Kasumi-1 (cell line): ENCODE measurements at places on chromosomes 1 and 21.

GRCh38 chr1:59233444-59233843 lies 63.5 kb upstream of the FGGY start:
- no peak for DNase-seq

GRCh38 chr1:230176326-230176725 lies 109.3 kb downstream of the GALNT2 start:
- DNase-seq, result no peak

GRCh38 chr1:46393510-46393909 lies 607 bp upstream of the FAAH start:
- DNase-seq, result no peak

- no peak for DNase-seq
These were observed 4.3 kb downstream of the OR2C3 start for GRCh38 chr1:247531937-247532336.

GRCh38 chr1:244881552-244882280 lies 17.4 kb upstream of the HNRNPU start:
- DNase-seq, result no peak

GRCh38 chr21:36155603-36156338 lies 853 bp upstream of the DOP1B start:
- DNase-seq, result no peak

DNA sequence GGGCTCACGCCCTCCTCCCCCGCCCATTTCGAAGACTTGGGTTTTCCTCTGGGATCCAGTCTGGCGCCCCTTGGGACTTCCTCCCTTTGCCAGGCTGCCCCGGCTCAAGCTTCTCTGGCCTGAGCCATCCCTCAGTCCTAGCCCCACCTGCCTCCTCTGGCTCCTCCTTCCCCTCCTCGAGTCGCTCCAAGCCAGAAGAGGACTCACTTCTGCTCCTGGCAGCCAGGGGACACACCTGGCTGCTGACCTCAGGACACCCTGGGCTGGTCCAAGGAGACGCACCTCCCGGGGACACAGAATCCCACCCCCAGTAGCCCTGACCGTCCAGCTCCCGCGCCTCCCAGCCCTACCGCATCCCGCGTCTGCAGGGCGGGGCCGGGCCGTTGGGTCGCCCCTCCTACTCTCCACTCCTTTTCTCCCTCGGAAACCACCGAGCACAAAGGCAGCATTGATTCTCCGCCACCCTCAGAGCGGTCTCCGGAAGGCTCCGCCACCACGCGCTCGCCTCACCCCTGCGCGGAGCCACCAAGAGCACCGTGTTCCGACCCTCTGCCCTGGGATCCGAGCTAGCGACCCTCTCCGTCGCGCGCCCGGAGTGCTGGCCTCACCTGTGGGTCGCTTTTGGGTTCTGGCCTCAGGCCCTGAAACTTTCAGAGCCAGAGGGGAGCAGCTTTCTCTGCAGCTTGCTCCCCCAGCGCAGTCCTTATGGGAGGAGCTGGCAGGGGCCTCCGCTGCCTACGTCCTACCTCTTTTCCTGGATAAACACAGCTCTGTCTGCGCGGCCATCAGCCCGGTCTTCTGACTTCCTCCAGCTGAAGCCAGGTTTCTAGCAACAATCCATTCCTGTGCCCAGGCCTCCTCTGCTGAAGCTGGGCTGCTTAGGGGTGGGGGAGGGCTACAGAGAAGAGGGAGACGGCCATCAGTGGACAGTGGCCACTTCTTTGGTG lies at the start of gene C2CD4D:
Gene C2CD4D, minus strand, starts transcription at position 364 of the 947 bp plus-strand sequence. CDS start 831 bp downstream, outside the sequence.
- no peak for DNase-seq

- no peak for DNase-seq
These were observed 57.7 kb upstream of the NUF2 start for GRCh38 chr1:163263818-163264655.

- no peak for DNase-seq
These were observed 1114.2 kb downstream of the PLA2G4A start for GRCh38 chr1:187942986-187943385.

- no peak for DNase-seq
These were observed 16.0 kb downstream of the RRP1 start for GRCh38 chr21:43805275-43805800.

GRCh38 chr1:11541956-11542355 lies 63.0 kb downstream of the DISP3 start:
- no peak for DNase-seq

DNA sequence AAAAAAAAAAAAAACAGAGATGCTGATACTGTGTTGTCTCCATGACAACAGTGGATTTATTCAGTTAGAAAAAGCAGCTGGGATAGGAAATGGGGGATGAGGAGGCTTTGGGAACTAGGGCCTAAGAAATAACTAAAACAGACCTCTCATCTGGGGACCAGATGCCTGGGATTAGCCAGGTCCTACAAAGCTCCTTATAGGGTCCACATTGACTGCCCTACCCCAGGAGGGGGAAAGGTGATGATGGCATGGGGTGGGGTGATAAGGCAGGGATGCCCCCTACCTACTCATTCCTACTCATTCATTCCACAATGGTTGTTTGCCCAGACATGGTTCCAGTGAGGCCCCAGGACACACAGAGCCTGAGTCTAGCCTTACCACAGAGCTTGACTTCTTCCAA lies 131.2 kb downstream of the PLXNA2 start:
- DNase-seq, result no peak

DNA sequence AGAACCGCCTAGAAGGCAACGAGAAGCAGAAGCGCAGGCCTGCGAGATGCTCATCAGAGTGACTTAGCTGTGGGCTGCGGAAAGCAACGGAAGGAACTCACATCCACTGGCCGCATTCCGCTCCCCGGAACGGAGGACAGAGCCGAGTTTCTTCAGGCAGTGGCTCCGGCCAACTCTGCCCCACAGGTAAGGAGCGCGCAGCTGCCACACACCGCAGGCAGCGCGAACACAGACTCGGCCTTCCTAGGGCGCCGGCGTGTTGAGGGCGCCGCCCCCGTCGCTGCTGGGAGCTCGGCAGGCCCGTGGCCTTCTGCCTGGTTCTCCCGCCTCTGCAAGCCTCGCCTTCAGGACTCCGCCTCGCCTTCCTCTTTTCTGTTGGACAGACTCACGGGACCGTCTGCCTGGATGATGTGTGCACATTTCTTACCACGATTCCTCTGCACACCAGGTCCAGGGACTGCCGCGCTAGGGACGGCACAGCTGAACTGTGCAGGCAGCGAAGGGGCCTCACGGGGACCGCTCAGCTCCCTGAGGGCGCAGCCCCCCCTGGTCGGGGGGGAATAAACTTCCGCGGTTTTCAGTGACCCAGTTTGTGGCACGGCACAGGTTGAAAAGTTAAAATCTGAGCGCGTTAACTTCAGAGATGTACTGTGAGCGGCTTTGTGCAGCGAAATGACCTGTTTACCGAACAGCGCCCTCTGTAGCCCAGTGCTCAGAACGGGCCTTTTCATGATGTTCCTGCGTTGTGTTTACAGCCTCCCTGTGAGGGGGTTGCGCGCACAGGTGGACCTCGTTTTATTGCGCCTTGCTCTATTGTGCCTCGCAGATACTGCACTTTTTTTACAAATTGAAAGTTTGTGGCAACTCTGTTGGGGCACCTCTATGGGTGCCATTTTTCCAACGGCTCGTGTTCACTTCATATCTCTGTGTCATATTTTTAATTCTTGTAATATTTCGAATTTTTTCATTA lies 15.8 kb downstream of the TCP10L start:
- DNase-seq, result peak; percentile 85

- no peak for DNase-seq
These were observed 38.5 kb upstream of the PSEN2 start for GRCh38 chr1:226831953-226832352.

DNA sequence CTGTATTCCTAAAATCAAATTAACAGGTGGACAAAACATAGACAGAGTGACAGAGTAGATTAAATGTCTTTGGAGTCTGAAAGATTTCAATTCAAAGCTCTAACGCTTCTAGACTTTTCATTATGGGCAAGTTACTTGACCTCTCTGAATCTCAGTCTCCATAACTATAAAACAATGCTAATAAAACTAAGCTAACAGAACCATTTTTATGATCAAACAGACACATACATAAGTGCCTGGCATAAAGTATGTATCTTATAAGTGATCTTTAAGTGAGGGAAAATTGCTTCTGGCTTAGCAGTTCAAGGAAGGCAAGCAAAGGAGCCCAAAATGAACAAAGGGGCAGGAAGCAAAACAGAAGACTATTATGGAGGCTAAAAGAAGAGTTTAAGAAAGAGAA lies 216.8 kb upstream of the TNR start:
- DNase-seq, result no peak

- no peak for DNase-seq
These were observed 33.6 kb upstream of the GNG5 start for GRCh38 chr1:84539972-84540371.

DNA sequence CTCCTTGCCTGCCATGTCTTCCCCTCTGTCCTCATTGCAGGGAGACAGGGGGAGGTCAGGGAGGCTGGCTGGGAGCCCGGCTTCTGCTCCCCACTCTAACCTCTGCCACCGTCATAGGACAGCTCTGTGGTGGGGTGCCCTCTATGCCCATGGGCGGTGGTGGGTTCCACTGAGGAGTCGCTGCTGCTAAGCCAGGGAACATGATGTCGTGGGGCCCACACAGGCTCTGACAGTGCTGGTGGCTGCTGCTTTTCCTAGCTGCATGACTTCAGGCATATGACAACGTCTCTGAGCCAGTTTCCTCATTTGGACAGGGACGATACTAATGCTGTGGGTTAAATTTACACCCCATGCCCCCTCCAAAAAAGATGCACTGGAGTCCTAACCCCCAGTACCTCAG lies 14.7 kb downstream of the KCNA10 start:
- no peak for DNase-seq

DNA sequence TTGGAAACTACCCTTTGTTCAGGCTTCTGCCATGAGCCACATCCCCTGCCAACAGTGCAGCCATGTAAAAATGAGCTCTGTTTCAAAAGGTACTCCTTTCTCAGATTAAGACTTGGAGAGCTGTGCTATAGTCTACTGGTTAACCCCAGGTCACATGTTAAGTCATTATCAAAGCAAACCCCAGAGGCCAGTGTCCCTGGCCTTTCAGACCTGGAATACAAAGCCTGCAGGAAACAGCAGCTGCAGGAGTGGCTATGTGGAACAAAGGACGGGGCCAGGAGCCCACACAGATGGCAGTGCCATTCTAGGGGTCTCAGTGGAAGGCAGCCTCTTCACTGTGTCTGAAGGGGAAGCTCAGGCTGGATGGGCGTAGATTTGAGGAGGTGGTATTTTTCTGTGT lies 6.7 kb downstream of the ZNF496 start:
- DNase-seq, result no peak

- DNase-seq, result peak; percentile 49
These were observed 37.5 kb upstream of the QSOX1 start for GRCh38 chr1:180116964-180117763.

DNA sequence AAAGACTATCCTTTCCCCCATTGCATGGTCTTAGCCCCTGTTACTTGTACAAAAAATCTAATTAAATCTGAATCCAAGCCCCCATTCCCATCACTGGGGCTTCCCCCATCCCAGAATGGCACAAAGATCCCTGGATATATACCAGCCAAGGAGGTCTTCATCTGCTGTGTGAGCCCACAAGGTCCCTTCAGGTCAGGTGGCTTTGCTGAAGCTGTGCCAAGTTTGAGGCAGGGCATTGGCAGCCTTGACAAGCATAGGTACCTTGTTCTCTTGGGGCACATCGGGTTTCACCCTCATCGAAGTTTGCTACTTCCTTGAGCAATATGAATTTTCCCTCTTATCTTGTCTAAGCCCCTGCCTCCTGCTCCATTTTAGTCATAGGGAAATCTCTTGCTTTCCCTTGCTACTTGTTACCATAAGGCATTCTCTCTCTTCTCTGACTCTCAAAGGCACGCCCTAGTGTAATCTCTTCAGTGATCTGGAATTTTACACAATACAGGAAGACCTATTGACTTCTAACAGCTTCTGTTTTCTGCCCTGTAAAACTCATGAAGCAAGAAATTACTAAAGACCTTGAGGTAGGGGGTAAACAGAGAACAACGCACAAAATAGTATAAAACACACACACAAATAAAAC lies 71.4 kb upstream of the COG2 start:
- DNase-seq, result no peak

DNA sequence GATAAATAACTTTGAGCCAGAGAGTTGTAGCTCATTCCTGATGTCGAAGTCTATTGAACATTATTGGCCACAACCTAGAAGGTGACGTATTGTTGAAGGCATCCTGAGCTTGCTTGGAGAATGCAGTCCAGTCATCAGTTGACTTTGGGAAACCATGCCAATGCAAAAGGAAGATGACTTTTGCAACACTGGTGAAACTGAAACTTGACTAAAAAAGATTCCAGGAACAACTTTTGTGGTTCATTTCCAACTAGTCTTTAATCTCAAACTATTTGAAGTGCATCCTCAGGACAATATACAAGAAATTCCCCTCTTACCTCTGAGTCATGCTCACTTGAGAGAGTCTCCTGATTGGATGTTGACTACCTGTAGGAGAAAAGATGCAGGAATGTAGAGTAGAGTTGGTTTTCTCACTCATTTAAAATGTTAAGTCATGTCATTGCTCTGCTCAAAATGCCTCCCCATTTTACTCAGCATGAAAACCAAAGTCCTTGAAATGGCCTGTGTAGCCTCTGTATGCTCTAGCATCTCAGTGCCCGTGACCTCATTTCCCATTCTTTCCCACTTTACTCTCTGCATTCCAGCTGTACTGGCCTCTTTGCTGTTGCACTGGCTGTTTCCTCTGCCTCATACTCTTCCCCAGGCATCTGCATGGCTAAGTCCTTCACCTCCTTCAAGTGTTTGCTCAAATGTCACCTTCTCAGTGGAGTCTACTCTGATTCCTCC lies 24.4 kb upstream of the LEPR start:
- DNase-seq, result no peak

DNA sequence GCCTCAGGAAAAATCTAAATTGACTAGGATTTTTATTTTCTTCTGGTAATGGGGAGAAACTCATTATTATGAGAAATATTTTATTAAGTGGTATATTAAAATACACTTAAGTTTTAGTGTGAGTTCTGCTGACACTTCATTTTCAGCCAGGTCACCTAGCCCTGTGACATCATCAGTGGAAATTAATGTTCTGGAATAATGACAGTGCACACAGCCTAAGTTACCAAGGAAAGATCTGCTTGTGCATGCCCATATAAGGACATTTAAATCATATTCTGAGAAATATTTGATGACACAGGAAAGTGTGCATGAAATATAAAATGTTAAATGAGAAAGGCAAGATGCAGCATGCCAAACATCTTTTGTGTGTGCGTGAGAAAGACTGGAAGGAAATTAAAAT lies 102.0 kb downstream of the KIF14 start:
- DNase-seq, result no peak

DNA sequence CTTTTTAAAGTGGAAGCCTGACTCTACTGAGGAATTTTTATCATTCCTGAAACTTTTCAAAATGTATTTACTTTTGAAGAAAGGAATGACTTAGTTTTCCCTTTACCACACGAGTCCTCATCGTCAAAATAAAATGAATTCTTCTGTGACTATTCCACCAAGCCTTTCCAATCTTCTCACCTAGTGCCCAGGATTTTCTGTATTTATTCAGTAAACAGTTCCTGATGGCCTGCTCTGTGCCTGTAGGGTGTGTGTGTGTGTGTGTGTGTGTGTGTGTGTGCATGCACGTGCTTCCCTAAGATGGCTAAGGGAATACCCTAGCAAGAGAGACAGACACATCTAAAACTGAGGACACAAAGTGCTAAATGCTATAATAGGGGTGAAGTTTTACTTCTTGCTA lies 395.0 kb upstream of the USP24 start:
- no peak for DNase-seq

GRCh38 chr1:44405031-44405797 lies at the start of gene RNF220:
Gene RNF220, plus strand, starts transcription at chr1:44405255.
- DNase-seq, result peak; percentile 97
